ENCODE measurements at places on chromosomes 6 and 20. TPM values are rescaled to one million over a fixed set of nuclear protein-coding genes. Genes with fewer than 3 reads are reported as not detected.
A peak's percentile ranks its signal among the peaks of the same experiment; 100 is the strongest.

DNA sequence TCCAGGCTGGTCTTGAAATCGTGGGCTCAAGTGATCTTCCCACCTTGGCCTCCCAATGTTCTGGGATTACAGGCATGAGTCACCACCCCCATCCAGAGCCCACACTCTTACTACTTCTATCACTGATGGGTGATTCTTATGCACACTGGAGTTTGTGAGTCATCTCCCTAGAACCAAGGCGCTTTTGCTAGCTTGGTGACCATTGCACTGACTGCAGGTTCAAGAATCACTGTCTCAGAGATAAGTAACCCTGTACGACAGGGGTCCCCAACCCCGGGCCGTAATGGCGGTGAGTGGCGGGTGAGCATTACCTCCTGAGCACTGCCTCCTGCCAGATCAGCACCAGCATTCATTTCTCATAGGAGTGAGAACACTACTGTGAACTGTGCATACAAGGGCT, 118.8 kb downstream of the MAP3K7 start:
- peak; percentile 51 for DNase-seq

GRCh38 chr6:760982-761955, 68.3 kb upstream of the EXOC2 start:
- no peak for DNase-seq

- no peak for DNase-seq
Observed at GRCh38 chr6:113696960-113697359, 160.2 kb upstream of the MARCKS start.

The POLR3F gene
- 7.2 TPM for total RNA-seq

DNA sequence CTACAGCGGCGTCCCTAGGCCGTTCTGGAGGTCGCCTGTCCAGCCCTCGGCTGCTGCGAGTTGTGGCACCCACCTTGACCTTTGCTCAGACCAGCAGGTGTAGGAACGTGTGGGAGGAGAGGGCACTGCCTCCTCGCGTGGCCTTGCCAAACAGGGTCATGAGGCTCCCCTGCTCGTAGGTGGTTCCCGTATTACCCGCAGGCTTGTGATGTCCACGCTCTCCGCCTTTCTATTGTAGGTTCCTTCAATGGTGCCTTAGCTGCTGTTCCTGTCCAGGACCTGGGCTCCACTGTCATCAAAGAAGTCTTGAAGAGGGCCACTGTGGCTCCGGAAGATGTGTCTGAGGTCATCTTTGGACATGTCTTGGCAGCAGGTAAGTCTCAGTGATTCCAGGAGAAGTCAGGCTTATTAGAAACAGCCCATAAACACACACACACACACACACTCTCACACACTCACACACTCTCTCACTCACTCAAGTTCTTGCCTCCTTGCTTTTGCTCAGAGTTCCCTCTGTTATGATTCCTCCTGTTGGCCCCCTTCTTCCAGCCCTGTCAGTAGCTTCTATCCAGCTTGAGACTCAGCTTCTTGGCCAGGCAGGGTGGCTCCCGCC, 942 bp downstream of the ACAT2 start:
- DNase-seq: peak; percentile 56

DNA sequence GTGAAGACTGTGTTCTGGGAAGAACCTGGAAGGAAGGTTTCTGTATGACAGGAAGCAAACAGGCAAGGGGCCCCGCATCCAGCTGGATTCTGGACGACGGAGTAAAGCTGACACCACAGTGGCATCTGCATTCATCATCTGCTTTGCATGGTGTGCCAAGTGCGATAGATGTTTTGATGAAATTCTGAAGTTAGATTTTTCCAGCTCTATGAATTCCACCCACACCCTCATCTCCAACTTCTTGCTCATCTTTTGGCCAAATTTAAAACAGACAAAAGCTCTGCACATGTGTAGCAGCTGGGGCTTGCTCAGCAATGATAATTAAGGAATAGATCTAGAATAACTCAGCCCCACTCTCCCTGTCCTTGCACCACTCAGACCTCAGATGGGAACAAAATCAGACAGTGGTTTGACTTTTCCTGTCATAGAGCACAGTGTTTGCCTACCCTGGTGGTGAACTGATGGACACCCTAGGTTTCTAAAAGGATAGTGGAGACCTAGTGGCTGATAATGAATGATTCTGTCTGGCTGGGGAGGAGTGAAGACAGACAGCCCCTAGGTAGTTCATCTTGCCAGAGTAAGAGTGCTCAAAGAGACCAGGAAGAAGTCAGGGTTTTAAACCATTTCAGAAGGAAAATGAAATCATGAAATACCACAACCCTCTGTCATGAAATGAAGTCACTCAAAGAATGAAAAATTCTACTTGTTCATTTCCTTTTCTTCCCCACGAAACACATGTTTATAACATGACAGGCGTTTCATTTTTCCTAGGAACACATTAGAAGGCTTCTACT, 85.8 kb downstream of the BCAS1 start:
- no peak for DNase-seq

The GDAP1L1 gene
- 0.34 TPM for total RNA-seq

DNA sequence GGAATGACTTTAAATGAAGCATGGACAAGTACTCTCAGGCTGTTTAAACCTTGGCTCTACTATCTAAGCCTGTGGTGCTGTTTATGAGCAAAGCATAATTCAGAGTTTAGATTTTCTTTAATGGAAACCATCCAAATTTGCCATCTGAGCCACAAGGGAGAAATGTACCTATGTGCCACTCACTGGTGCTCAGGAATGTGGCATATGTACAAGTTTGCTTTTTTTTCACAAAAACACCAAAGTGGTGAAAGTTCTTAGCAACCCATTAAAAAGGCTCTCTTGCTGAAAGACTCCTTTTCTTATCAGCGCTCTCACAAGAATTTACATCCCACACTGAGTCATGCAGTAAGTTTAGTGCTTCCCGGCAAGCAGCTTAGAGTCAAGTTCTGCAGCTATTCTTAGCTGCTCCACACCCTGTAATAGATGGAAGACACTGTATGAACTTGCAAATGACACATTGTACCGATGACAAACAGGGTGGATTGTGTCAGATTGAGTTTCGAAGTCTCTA, 57.3 kb upstream of the MLIP start:
- DNase-seq: no peak

All from K562 (cell line).